ENCODE measurements at places on chromosomes 4 and X.

DNA sequence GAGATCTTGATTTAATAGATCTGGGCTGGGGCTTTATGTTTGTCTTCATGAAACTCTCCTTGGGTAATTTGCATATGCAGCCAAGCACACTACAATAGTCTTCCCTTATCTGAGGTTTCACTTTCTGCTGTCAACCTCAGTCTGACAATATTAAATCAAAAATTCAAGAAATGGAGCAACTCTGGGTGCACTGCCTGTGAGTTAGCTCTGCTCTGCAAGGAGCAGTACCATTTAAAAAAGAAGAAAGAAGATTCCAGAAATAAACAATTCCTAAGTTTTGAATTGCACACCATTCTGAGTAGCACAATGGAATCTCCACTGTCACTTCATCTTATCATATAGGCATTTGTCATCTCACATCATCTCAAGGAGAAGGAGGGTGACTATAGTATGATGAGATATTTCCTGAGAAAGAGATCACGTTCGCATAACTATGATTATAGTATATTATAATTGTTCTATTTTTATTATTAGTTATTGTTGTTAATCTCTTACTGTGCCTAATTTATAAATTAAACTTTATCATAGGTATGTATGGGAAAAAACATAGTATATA, 9.4 kb downstream of the FNIP2 start:
- no peak for DNase-seq

GRCh38 chr4:139972305-139972704, 181.7 kb downstream of the MAML3 start:
- no peak for DNase-seq

- no peak for DNase-seq
Measured at GRCh38 chr4:137156807-137157206, 375.5 kb downstream of the PCDH18 start.

GRCh38 chr4:155010376-155010775, 198.1 kb upstream of the NPY2R start:
- no peak for DNase-seq

DNA sequence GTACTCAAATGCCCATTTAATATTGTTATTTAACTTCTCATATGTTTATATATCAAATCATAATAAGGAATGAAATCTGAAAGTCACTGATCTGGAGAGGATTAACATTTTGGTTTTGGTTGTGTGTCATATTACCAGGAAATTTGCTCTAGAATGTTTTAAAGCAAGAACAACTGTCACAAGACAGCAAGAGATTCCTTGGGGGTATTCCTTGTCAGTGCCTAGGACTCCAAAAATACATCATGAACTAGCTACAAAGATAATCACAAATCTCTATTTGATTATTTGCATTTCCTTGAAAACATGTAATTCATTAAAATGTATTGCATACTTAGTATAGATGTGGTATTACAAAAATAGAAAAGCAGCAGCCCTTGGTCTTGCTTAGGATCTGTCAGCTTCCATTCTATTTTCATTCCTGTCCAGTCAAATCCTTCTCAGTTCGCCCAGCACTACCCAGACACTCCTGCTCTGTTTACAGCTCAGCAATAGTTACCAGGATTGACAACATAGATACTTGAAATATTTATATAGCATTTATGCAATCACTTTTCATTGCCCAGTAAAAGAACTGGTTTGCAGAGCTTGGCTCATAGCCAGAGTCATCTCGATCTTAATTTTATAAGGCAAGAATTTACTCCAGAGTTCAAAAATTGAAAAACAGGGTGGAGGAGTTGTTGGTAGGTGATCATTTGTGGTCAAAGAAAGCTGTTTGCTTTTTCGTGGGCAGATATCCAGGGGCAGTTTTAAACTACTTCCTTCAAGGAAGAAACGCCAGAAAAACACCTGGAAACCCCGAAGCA, 9.2 kb upstream of the BMP3 start:
- DNase-seq: no peak

GRCh38 chr4:78772526-78773091, 3.5 kb upstream of the BMP2K start:
- DNase-seq: no peak

DNA sequence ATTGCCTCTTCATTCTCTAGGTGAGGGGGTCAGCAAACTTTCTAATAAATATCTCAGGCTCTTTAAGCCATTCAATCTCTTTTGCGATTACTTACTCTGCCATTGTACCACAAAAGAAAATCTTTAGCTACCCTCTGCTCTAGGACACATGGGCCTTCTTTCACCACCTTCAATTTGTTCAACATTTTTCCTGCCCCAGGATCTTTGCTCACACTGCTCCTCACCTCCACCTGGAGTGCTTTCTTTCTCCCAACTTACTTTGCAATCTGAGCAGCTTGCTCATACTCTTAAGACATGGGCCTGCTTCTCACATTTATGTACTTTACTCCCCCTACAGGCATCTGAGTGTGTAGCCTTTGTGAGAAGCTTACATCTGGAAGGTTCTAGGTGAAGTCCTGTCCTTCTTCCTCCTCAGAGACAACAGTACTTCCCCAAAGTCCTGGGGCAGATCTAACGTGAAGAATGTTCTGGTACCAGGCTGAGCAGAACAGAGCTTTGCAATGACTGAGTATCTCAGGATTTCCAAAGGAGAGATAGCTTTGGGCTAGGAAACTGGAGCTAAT, 55.0 kb upstream of the PRDM5 start:
- DNase-seq: no peak

- no peak for DNase-seq
Measured at GRCh38 chrX:66005830-66006449, 33.9 kb downstream of the VSIG4 start.

DNA sequence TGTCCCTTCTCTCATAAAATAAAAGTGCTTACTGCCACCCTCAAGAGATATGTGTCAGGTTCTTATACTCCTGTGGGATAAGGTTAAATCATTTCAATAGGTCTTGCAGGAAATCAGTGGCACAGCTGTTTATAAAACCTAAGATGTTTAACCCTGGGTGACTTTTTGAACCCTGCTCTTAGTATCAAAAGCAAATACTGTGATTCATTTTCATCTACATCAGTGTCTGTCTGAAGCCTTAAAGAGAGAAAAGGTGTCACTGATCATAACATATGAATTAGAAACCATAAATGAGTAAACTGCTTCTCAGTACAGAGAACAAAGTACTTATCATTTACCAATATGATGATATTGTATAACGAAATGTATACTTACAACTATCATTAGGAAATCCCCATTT, 59.0 kb downstream of the CCSER1 start:
- no peak for DNase-seq

DNA sequence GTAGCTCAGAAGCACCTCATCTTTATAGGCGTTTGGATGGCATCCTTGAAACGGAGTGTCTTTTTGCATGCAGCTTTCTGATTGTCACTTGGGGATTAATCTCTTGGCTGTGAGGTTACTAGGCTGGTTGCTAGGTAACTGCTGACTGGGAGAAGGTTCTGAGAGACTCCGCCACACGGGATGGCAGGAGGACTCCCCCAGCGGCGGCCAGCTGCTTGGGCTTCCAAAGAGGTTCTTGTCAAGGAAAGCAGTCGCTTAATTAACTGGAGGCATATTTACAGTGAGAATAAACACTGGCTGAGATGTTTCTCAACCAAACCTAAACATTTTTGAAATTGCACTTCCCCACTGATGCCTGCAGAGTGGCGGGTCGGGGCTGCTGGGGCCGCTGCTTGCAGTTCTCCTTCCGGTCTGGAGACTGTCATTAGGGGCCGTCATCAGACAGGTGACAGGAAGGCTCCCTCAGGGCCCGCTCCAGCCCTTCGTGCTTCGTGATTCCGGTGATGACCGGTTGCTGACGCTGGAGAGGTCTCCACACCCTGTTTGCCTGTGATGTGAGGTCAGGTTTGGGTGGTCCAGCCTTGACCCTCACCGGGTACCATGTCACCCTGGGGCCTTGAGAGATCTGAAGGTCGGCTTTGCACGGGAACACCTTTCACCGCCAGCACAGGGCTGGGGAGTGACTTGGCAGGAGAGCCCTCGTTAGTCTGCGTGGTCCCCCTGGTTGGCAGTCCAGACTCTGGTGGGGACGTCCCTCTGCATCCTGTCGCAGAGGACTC, 9.1 kb downstream of the NSG1 start:
- no peak for DNase-seq

- DNase-seq: no peak
Measured at GRCh38 chr4:82275431-82276331, 98.1 kb downstream of the HNRNPD start.

- DNase-seq: peak; percentile 9
Measured at GRCh38 chr4:88244816-88245579, 39.4 kb downstream of the PPM1K start.

DNA sequence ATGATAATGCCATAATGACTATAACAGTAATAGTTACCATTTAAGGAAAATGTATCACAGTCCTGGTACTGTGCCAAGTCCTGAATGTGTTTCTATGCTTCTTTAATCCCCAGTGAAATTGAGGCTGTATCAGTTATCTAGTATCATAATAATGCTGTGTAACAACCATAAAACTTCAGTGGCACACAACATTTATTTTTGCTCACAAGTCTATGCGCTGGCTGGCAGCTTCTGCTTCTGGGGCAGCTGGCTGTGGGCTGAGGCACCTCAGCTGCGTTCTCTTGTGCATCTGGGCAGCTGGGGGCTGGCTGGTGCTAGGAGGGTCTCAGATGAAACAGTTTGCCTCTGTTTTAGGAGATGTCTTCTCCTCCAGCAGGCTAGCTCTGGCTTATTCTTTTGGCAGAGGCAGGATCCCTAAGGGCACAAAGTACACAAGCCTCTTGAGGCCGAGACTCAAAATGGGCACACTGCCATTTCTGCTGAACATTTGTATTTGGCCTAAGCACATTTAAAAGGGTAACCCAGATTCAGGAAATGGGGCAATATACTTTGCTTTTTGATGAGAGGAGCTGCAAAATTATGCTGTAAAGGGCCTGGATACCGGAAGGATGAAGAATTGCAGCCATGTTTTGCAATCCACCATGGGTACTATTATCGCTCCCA, 62.6 kb upstream of the DHX15 start:
- DNase-seq: no peak

DNA sequence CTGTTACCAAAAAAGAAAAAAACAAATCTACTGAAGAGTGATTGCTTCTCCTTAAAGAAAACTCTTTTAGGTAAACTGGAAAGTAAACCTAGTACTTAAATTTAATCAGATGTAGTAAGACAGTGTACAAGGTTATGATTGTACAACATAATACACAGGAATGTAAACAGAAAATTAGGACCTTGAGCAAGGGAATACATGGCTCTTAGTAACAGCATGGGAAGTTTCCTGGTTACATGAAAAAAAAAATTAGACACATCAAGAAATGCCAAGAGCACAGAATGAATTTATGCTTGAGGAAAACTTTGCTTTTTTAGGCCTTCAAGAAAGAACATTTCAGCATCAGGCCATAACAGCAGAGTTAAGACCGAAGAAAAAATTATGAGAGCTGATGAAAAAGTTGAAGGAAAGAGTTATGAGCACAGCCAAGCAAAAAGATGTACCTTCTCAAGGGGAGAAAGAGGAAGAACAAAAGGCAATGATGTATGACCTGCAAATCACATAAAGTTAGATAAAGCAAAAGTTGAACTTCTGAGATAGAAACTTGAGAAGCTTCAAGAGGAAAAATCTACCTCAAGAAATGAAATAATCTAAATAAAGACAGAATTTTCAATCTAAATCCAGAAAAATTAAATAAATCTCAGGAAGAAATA, 311.6 kb downstream of the GALNTL6 start:
- no peak for DNase-seq

DNA sequence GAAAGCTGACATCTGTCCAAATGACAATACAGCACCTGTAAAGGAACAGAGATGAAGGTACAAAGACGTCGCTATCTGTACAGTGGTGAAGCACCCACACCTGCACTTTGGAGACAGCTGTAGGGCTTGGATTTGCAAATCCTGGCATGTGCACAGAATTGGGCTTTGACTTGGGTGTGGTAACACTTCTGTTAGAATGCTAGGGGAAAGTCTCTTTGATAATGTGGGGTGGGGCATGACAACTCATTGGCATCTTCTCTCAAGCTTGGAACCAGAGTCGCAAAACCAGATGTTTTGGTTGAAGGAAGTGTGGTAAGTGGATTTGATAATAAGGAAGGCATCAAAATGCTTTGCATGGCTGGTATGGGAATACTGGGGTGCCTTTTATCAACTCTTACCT, 55.5 kb downstream of the VCX3B start:
- no peak for DNase-seq

GRCh38 chr4:102533904-102534303, 32.7 kb downstream of the NFKB1 start:
- no peak for DNase-seq

DNA sequence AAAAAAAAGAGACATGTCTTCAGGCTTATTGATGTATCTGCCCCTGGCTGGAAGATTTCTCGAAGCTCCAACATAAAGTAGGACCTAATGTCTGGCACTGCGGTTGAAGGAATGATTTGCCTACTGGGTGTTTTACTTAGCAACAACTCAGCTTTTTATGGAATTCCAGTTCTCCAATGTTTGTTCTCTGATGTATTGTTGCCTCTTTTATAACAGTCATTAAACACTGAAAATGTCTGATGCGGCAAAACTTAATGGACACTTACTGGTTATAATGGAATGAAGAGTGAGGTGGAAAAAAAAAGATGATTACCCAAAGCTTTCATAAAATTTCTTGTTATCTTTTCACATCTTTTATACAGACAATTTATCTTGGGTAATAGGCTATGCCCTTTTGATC, 75.6 kb upstream of the ZFP42 start:
- DNase-seq: no peak

DNA sequence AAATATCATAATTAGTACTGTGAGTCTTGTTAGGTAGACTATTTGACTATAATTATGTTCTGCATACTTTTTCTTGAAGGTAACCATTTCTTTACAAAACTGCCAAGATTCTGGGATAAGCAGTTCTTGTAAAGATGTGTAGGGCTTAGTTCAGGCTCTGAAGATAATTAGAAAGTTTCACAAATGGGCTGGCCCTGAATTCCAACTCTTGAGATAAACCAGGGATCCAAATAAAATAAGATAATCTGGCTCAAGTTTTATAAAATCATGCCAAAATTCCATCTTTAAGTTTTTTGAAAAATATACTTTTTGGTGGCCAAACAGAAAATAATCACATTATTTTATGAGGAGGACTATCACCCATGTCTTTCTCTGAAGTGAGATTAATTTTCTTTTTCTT, 35.5 kb upstream of the GLRB start:
- no peak for DNase-seq

DNA sequence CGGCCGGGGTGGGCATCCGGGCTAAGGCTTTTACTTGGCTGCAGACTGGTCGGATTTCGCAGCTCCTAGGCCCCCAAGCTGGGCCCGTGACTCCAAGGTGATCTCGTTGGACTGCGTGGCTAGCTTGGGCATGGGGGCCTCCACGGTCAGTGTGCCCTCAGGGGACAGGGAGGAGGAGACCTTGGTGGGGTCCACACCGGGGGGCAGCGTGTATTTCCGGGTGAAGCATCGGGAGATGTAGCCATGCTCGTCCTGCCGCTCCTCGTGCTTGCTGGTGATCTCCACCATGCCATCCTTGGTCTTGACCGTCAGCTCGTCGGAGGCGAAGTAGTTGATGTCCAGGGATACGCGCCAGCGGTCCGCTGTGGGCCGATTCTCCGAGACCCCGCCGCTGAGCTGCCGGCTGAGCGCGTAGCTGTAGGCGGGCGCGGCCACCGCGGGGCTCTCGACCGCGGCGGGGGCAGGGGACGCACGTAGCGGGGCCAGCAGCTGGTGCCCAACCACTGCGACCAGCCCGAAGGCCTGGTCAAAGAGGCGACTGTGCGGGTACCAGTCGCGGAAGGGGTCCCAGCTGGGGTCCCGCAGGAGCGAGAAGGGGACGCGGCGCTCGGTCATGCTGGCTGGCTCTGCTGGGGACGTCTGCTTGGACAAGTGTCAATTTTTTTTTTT, 881 bp upstream of the CACNA1F start:
- no peak for DNase-seq

Measured in stimulated activated CD8-positive, alpha-beta memory T cell treated with anti-CD3 and anti-CD28 coated beads, Interleukin-2, amount 100 ng/mL, for 48 hours (primary cell).